Amniotic epithelial cell (primary cell): ENCODE measurements at places on chromosomes 1 and 21.

DNA sequence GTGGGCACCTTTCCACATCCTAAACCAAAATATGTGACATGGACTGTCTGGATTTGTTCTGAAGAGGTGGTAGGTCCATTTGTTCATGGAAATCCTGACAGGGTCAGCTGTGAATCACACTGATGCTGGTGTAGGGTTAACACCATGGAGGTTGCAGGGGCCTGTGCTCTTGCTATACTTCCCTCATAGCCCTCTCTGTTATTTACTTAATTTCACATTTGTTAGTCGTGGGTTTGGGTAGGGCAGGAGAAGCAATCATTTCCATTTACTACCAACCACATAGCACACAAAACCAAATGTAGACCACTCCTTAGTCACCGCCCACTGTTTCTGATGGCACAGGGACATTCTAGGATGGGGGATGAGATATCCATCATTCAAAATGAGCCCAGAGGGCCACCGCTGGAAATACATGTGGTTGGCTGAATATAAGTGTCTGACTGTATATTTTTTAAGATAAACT lies 61.8 kb upstream of the POU2F1 start:
- no peak for DNase-seq

DNA sequence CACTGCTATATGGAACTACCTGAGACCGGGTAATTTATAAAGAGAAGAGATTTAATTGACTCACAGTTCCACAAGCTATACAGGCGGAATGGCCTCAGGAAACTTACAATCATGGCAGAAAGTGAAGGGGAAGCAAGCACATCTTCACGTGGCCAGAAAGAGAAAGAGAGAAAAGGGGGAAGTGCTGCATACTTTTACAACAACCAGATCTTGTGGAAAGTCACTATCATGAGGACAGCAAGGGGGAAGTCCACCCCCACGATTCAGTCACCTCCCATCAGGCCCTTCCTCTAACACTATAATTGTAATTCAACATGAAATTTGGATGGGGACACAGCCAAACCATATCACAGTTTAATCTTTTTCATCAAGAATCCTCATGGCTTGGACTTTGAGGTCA lies 339.2 kb upstream of the AJAP1 start:
- no peak for DNase-seq

- DNase-seq, result no peak
Observed at GRCh38 chr1:31905093-31905509, 33.1 kb downstream of the PTP4A2 start.

GRCh38 chr1:81377406-81377805 lies 423.3 kb upstream of the ADGRL2 start:
- no peak for DNase-seq

GRCh38 chr1:6157528-6158174 lies 22.5 kb downstream of the CHD5 start:
- peak; percentile 33 for DNase-seq

DNA sequence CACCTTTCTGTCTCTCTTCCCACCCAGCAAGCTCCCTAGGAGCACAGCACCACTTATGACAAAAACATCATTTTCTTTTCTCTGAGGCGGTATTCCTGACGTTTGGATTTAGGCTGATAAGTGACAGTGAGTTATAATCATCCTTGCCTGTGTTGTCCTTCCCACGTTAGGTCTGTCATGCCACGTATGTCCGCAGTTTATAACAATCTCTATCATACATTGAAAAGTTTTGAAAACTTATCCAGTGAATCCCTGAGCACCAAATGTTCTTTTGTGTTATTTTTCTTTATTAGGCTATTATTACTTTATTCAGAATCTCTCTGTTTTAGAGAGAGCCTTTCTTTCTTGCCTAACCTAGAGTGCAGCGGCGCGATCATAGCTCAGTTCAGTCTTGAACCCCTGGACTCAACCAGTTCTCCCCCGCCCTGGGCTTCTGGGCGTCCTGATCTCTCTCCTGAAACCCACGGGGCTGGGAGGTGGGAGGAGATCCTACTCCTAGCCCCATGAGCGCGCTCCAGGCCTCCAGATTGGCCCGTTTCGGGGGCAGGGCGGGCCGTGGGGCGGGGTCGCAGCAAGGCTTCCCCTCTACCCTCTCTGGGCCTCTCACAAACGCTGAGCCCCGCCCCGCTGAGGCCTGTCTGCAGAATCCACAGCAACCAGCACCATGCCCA lies at the start of gene GSTM2:
Gene GSTM2, plus strand, starts transcription at position 606 of the 671 bp plus-strand sequence. Its CDS starts 59 bp downstream, at position 665.
- peak; percentile 85 for DNase-seq

DNA sequence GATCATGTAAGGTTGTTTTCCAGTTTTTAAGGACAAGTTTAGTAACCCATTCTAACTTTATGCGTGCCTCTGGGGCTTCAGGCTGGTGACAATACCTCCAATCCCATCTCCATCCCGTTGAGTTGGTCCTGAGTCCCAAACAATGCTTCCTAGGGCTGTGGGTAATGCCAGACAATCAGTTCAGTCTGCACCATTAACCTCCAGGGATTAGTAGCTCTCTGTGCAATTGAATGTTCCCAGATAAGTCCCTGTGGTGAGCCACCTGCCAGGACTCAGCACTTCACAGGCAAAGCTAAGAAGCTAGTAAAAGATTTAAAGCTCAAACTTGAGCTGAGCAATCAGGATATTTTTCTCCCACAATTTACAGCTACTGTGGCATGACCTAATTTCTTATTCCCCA lies 462.2 kb upstream of the PTBP2 start:
- DNase-seq, result peak; percentile 11

DNA sequence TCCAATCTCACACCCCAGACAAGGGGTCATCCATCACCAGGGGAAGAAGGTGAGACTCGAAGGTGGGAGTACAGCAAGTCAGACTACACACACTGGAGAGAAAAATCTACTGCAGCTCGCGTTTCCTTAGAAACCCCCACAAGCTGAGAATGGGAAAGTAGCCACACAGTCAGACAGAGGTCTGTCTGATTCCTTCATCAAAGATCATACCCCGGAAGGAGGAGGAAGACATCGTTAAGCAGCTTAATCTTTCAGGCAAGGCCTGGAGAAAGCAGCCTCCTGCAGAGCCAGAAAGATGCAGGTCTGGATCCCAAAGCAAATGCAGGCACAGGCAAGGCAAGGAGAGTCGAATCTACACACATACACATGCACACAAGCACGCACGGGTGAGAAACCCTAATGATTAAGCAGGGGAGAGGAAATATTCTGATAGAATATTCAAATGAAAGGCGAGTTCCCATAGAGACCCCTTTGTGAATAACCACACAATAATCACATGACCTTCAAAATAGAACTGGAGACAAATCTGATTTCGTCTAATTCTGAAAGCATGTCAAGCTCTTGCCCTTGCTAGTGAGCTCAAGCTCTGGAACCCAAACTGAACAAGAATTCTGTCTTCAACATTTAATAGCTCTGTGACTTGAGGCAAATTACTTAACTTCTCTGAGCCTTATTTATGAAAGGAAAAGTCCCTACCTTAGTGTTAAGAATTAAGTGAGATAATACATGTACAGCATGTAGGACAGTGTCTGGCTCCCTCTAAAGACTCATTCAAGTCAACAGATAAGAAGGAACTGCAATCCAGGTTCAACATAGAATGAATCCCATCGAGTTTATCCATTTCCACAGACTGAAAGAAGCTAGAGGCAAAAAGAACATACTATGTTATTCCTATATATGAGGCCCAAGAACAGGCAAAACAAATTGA lies 387.8 kb downstream of the OMA1 start:
- no peak for DNase-seq

GRCh38 chr1:83882906-83883305 lies 116.0 kb downstream of the TTLL7 start:
- peak; percentile 69 for DNase-seq

GRCh38 chr1:54335755-54336108 lies 70.5 kb downstream of the SSBP3 start:
- DNase-seq, result peak; percentile 98

- DNase-seq, result no peak
Observed at GRCh38 chr1:48214820-48215219, 7.7 kb upstream of the SLC5A9 start.

- no peak for DNase-seq
Observed at GRCh38 chr1:80359666-80360065, 1353.1 kb upstream of the ADGRL4 start.

- no peak for DNase-seq
Observed at GRCh38 chr1:225891229-225891972, 2.5 kb upstream of the LEFTY1 start.

- peak; percentile 51 for DNase-seq
Observed at GRCh38 chr1:223713546-223714420, 1.4 kb downstream of the CAPN2 start.

GRCh38 chr1:231238298-231238697 lies 2.7 kb upstream of the GNPAT start:
- DNase-seq, result peak; percentile 62

- peak; percentile 35 for DNase-seq
Observed at GRCh38 chr21:44892536-44893277, 19.2 kb upstream of the PTTG1IP start.

- DNase-seq, result peak; percentile 77
Observed at GRCh38 chr1:33338048-33338439, 17.1 kb upstream of the A3GALT2 start.

DNA sequence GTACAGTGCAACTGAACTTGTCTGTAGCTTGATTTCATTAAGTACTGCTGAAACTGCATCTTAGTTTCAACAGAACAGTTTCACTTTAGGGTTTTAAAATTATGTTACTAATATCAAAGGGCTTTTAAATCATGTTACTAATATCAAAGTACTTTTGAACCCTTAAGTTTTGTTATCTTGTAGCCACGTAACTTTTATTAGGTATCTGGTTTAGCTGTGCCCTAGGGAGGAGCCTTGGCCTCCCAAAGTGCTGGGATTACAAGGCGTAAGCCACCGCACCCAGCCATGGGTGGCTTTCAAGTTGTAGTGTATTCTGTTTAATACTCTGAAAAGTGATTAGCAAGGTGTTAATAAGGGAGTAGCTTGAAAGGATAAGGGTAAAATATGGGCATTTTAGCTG lies 2.0 kb downstream of the KDM4A start:
- DNase-seq, result no peak

DNA sequence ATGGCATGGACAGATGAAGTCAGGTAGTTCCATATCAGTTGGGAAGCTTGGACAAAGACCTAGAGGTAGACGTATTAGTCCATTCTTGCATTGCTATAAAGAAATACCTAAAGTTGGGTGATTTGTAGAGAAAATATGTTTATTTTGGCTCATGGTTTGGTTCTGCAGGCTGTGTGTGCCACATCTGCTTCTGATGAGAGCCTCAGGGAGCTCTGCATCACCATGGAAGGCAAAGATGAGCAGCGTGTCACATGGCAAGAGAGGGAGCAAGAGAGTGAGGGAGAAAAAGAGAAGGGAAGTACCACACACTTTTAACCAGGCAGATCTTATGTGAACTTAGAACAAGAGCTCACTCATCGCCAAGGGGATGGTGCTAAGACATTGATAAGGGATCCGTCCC lies 9.0 kb downstream of the TSACC start:
- DNase-seq, result no peak

- DNase-seq, result no peak
Observed at GRCh38 chr21:31176080-31176551, 137.8 kb upstream of the KRTAP19-8 start.

GRCh38 chr21:29423099-29423870 lies 124.6 kb downstream of the BACH1 start:
- DNase-seq, result peak; percentile 12

DNA sequence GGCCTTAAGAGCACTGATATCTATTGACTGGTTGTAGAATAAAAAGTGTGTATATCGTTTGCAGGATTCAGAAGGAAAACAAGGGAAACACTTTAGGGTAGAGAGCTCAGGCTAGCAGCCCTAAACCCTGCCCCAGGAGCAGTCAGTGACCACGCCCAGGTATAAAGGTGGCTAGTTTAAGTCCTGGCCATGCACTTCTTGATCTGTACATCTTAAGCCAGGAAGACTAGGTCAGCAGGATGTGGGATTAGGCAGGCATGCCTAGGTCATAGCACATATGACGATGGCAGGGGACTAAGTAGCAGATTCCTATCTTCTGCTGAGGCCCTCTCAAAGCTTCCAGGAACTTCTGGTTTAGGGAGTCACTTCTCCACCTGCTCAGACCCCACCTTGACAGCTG lies 158.0 kb upstream of the CD34 start:
- DNase-seq, result no peak

DNA sequence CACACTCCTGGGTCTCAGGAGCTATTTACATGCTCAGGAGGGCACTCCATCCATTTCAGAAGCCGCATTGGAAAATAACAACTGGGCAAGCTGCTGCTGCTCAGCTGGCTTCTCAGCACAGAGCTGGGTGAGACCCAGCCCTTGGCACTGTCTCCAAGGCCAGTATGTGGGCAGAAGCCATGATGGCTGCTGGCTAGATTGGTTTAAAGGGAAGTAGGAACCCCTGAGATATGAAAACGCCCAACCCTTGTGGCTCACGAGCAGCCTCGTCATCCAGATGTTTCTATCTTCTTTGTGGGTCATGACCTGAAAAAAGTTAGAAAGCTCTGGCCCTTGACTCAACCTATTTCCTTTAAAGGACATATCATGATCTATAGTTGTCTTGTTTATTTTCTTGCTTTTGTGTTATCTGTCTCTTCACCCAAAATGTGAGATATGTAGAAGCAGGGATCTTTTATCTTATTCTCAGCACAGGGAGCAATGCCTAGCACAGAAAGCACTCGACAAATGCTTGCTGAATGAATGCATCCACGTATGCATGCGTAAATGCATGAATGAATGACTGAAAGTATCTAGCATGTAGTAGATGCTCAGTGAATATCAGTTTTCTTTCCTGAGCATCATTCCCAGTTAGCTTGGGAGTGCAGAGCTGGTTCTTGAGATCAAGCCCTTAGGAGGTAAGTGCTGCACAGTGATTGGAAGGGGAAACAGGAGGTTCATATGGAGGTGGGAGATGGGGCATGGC lies 11.6 kb downstream of the MYBPH start:
- DNase-seq, result no peak

DNA sequence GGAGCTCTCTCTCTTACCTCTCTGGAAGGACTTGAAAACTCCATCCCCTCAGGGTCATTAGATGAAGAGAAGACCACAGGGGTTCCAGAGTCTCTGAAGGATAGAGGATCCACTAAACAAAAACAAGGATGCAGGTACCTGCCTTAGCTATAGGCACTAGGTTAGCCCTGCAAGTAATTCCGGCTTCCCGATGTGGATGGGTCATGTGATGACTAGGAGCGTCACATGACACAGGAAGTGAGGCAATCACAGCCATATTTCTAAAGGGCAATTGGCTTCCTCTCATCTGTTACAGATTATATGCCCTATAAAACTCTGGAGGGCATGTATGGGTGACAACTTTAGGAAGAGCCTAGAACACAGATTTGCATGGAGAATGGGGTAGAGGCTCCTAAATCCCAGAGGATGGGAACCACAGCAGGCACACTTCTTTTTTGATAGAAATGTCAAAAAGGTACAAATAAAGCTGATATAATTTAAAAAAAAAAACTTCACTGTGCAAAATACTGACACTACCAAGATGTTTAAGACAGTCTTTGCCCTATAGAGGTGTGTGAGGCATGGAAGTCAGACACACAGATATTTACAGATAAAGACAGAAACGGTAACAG lies 14.1 kb downstream of the ENTREP3 start:
- DNase-seq, result peak; percentile 74

GRCh38 chr1:153598309-153599172 lies 14.4 kb downstream of the S100A16 start:
- DNase-seq, result no peak

GRCh38 chr21:43204638-43205037 lies 35.8 kb downstream of the CRYAA start:
- no peak for DNase-seq

- DNase-seq, result peak; percentile 58
Observed at GRCh38 chr1:38064197-38064903, 17.8 kb upstream of the POU3F1 start.

- DNase-seq, result no peak
Observed at GRCh38 chr1:46187106-46187869, 10.9 kb downstream of the POMGNT1 start.
